ENCODE measurements at places on chromosomes 6 and 20. TPM values are rescaled to one million over a fixed set of nuclear protein-coding genes. Genes with fewer than 3 reads are reported as not detected.

Gene BMP6
- total RNA-seq, result 3.1 TPM

Gene CEP43
- total RNA-seq, result 43.1 TPM

Gene TRIM31
- total RNA-seq, result not detected

Gene FAM162B
- total RNA-seq, result 6.3 TPM

Gene PRPH2
- total RNA-seq, result 0.89 TPM
